MG63 (cell line): ENCODE measurements at places on chromosomes 6 and 20. TPM values are rescaled to one million over a fixed set of nuclear protein-coding genes. Genes with fewer than 3 reads are reported as not detected.

ANKRD66 gene
- not detected in 2 replicates for total RNA-seq

RSPO4 gene
- total RNA-seq: 0.42 and 0.82 TPM in 2 replicates

CYP21A2 gene
- total RNA-seq: not detected in 2 replicates

CST4 gene
- total RNA-seq: not detected in 2 replicates

CDSN gene
- not detected in 2 replicates for total RNA-seq

C20orf141 gene
- total RNA-seq: not detected in 2 replicates

C4B gene
- 0.26 and 0.81 TPM in 2 replicates for total RNA-seq

TEAD3 gene
- 7.5 and 9.2 TPM in 2 replicates for total RNA-seq

SYCP2L gene
- 0.99 and 2.9 TPM in 2 replicates for total RNA-seq

DEF6 gene
- total RNA-seq: 0.33 TPM in 1 of 2 replicates, not detected in the other

- DNase-seq: no peak
Observed at GRCh38 chr6:41518118-41518517, 28.1 kb upstream of the FOXP4 start.

- no peak for DNase-seq
Observed at GRCh38 chr20:48159145-48160008, 374.1 kb upstream of the SULF2 start.

DNA sequence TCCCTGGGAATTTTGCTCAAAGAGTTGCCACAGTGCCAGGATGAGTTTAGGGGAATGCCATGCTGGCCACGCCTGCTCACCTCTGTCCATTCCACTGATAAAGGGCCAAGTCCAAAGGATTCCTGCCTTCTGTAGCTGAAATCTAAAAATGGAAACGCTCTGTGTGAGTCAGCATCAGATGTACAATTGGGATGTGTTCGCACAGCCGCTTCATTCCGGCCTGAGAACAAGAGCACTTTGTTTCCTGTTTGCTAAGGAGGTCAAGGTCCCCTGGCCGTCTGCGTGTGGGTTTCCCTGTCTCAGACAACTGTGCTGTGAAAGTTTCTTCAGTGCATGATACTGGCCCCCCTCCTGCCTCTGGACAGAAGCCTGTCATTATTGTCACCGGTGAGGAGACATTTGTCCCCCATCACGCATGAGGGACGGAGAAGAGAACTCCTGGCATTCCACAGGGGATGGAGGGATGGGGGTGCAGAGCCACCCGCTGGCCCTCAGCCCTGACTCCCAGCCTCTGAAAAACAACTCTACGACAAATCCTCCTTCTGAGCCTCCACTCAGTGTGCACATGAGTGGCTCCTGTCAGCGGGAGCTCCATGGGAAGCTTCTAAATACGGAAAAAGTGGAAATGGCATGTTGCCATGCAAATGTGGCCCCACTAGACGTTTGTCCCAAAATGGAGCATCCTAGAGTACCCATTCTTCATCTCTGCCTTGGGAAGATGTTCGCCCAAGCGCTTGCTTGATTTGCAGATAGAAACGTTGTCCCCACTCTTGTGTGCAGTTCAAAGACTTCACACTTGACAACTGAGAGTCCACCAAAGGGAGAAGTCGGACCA, 143.5 kb upstream of the AFDN start:
- peak; percentile 63 for DNase-seq

DNA sequence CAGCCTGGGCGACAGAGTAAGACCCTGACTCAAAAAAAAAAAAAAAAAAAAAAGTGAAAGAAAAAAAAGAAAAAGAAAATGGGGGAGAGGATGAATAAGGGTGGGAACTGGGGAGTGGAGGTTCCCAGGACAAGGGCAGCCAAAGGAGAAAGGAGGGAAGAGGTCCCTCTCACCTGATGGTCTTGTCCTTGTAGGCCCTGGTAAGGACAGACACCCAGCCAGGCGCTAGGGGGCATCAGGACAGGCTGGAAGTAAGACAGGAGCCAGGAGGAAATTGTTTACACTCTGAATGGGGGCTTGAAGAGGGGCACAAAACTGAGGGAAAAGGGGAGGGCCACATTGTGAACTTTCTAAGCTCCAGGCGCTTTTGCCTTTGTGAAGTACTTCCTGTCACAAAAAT, 2.3 kb upstream of the ALDH5A1 start:
- no peak for DNase-seq

GRCh38 chr6:38305995-38306681, 333.6 kb downstream of the BTBD9 start:
- DNase-seq: no peak

DNA sequence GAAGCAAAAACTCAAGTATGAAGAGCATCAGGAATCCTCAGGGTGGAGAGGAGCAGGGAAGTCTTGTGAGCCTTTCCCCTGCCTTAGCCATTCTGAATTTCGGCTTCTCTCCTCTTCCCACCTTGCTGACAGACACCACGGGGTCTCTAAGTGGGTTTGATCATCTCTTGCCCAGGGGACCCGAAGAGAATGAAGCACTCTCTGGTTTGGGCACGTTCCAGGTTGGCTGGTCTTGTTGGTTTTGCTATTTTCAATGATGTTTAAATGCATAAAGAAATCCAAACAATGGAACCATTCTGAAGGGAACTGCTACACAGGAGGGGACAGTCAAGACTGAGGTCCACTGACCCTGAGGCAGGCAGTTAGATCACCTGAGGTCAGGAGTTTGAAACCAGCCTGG, 131.7 kb downstream of the PXDC1 start:
- DNase-seq: no peak

- DNase-seq: no peak
Observed at GRCh38 chr20:2883726-2884637, 10.7 kb downstream of the PTPRA start.

- no peak for DNase-seq
Observed at GRCh38 chr20:52259295-52259694, 67.7 kb upstream of the ZFP64 start.

GRCh38 chr20:47620808-47621805, 119.4 kb downstream of the NCOA3 start:
- DNase-seq: no peak

DNA sequence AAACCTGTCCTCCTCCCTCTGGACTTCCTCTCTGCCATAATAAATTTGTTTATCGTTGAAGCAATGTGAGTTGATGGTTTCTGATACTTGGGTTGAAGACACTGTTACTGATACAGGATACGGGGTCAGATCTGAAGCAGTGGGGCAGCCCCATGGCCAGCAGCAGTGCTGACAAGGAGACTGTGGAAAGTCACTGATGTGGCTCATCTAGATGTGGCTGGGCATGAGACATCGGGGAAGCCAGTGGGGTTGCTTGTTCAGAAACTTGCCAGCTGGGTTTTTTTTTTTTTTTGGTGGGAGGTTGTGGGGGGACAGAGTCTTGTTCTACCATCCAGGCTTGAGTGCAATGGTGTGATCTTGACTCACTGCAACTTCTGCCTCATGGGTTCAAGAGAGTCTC, 2.6 kb upstream of the BPI start:
- DNase-seq: no peak

- no peak for DNase-seq
Observed at GRCh38 chr6:126030045-126030444, 43.7 kb downstream of the TRMT11 start.

DNA sequence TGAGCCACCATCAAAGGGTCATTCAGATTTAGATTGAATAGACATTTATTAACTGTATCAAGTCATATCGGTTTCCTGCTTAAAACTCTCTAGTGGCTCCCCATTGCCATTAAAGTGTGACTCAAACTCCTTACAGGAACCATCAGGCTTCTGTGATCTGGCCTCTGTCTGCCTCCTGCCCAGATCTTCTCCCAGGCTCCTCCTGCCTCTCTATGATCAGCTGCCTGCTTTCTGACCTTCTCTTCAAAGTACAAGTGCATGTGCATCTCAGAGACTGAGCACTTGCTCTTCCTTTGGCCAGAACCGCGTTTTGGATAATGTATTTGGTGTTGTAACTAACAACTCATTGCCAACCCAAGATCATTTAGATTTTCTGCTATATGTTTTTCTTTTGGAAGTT, 52.7 kb downstream of the IL20RA start:
- no peak for DNase-seq

GRCh38 chr20:37670351-37670791, 23.5 kb upstream of the CTNNBL1 start:
- DNase-seq: peak; percentile 84
